Right renal cortex interstitium (tissue), 3 donors: ENCODE measurements at places on chromosomes 13 and 19.

DNA sequence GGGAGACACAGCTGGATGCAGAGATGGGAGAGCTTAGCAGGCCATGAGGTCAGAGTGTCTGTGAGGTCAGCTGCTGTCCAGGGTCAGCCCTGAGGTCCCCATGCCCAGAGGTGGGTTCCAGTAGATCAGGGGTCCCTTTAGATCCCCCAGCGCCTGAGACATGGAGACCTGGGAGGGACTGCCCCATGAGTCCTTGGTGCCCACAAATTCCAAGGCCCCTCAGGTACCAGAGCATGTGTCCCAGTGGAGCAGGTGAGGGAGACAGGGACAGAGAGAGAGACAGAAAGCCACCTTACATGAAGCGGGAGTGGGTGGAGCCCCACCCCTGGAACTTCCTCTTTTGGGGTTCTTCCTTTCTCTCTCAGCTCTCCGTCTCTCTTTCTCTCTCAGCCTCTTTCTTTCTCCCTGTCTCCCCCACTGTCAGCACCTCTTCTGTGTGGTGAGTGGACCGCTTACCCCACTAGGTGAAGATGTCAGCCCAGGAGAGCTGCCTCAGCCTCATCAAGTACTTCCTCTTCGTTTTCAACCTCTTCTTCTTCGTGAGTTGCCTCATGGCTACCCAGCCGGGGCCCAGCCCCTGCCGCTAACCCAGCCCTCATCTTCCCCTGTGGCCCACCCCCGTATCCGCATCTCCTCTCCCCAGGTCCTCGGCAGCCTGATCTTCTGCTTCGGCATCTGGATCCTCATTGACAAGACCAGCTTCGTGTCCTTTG, at the start of gene CD37:
Gene CD37, plus strand, starts transcription at position 336 of the 713 bp plus-strand sequence. Its CDS starts 135 bp downstream, at position 471.
- no peak for DNase-seq

DNA sequence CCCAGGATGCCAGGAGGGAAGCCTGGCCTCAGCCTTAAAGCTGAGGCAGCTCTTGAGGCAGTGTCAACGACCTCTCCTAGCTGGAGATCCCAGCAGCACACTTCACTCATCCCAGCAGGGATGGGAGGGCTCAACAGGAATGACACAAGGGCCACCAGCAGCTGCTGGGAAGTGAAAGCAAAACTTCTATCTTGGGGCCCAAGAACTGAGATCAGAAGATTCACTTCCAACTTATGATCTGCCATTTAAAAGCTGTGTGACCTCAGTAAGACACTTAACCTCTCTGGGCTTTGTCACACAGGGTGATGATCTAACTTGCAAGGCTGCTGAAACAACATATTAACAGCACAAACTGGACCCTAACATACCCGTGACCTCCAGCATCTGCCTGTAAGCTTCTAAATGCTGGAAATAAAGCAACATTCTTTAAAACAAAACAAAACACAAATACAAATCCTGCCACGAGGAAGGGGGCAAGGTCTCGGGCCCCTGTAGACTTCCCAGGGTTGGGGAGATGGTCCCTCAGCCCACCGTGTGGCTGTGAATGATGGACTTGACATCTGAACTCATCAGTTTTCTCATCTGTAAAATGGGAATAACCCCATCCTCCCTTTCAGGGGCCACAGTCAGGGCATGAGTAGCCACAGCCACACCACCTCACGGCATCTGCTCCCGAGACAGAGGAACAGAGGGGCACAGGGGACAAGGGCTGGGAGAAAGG, 22.7 kb downstream of the ELL start:
- no peak for DNase-seq

- DNase-seq = no peak
These were observed 11.3 kb upstream of the FFAR2 start for GRCh38 chr19:35436477-35437405.

DNA sequence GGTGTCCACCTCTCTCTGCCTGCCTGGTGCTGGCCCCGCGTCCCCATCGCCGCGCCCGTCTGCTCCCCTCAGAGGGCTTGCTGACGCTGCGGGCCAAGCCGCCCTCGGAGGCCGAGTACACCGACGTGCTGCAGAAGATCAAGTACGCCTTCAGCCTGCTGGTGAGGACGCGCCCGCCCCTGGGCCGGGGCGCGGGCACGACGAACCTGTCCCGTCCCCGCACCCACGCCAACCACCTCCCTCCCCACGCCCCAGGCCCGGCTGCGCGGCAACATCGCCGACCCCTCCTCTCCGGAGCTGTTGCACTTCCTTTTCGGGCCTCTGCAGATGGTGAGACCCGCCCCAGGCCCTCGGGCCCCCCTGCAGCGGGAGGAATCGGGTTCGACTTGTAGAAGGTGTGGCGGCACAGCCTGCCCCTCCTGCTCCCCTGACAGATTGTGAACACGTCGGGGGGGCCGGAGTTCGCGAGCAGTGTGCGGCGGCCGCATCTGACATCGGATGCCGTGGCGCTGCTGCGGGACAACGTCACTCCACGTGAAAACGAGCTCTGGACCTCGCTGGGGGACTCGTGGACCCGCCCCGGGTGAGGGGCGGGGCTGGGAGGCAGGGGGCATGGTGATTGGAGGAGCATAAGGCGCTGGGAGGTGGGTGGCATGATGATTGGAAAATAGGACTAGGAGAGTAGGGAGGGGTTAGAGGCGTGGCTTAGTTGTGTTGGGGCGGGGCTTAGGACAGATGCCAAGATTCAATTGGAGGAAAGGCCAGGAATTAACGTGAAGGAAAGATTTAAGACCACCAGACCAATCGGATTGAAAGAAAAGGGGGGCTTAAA, 6.6 kb downstream of the EPS8L1 start:
- no peak for DNase-seq

GRCh38 chr13:29956853-29957252, 106.4 kb upstream of the UBL3 start:
- no peak for DNase-seq

GRCh38 chr13:95411428-95412040, 110.3 kb upstream of the ABCC4 start:
- no peak for DNase-seq

DNA sequence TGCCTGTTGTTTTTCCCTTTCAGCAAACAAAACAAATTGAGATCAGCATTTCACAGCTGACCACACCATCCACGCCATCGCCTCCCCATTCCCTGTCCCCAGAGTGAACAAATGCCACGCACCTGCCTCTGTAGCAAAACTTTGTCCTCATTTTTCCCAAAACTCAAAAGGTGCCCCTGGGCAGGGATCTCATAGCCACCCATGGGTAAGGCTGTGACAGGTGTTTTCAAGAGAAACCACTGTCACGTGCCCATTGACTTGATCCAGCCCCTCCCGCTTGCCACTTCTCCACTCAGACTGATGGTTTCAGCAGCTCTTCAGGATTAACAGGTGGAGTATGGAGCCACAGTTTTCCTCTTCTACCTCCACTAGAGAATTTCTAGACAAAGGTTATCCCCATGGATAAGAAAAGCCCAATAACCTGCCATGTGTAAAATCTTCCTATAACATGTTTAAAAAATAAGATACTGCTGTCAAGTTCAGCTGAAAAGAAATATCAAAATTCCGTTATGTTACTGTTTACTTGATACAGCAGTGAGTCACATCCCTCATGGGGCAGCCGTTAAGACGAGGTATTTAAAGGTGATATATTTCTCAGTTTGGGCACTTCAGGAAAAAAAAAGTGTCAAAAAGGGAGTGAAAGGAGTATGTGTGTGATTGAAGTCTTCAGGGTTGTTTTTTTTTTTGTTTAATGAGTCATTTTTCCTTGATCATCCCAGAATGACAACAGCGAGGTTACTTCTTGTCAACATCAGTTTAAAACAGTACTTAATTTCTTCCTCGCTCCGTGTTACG, 63.5 kb upstream of the GPR183 start:
- no peak for DNase-seq

DNA sequence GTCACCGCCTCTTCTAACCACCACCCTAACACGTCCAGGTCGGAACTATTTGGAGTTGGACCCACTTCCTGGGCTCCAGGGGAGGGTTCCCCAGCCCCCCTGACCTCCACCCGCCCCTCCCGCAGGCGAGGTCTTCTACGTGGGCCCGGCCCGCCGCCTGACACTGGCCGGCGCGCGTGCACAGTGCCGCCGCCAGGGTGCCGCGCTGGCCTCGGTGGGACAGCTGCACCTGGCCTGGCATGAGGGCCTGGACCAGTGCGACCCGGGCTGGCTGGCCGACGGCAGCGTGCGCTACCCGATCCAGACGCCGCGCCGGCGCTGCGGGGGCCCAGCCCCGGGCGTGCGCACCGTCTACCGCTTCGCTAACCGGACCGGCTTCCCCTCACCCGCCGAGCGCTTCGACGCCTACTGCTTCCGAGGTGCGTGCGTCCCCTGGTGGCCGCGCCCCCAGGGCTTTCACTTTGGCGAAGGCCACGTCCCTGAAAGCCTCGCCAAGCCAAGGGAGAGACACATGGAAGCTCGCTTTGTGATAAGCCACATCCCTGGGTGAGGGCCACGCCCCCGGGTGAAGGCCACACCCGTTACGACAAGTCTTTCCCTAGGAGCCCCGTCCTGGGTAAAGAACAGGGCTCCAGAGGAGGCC, 13.2 kb downstream of the NCAN start:
- DNase-seq = no peak

- no peak for DNase-seq
These were observed 24.2 kb upstream of the GATAD2A start for GRCh38 chr19:19381007-19381926.

DNA sequence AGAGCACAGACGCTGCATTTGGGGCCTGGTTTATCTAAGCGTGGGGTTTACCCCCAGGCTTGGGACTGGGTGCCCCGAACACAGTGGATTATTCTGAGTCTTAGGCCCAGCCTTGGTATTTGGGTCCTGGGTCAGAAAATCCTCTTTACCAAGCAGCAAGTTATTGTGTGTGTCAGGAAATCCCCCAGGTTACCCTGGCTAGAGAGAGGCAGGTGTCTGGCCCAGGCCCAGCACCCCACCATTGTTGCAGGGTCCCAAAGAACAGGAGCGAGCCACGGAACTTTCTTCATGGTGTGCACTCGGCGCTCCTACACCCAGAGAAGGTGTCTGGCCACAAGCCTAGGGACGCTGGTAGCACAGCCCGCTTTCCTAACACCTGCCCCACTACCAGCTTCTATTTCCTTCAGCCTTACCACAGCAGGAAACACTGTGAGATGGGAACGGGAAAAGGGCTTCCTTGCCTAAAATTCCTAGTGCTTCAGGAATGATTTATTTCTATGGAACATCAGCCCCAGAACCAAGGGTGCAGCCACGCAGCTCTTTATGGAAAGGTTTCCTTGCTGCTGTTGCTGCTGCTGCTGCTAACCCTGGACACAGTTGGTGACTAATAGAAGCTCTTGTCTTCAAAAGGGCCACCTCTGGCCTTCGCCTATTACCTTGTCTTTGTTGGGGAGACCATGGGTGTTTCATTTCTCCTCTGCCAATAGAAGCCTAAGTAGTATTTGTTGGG, 7.4 kb upstream of the CDX2 start:
- DNase-seq = no peak

GRCh38 chr13:111368091-111368490, 47.6 kb downstream of the TEX29 start:
- DNase-seq = no peak

DNA sequence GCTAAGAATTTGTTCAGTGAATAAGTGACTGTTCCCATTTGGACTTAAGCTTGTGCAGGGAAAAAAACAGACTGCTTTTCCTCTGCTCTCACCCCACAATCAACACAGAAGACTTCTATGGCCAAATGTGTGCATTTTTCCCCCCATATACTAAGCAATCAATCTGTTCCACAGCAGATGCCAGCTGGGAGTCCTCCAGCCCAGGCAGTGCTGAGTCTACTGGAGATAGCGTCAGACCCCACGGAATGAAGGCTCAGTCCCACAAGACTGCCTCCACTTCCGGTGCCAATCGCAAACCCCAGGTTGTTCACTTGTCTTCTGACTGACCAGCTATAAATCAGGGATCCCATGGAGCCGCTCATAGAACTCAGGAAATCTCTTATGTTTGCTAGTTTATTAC, 69.5 kb upstream of the ANKRD10 start:
- DNase-seq = no peak

DNA sequence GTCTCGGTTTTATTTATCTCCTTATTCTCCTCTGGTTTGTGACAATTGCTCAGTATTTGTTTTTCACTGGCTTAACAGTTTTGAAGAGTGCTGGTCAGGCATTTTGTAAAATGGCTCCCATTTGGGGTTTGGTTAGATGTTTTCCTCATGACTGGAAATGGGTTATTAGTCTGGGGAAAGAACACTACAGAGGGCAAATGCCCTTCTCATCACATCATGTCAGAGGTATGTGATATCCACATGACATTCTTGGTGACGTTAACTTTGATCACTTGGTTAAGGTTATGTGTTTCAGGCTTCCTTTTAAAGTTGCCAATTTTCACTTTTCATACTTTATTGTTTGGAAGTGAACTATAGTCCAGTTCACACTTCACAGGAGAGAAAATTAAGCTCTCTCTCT, 74.8 kb upstream of the KLHL1 start:
- DNase-seq = no peak

DNA sequence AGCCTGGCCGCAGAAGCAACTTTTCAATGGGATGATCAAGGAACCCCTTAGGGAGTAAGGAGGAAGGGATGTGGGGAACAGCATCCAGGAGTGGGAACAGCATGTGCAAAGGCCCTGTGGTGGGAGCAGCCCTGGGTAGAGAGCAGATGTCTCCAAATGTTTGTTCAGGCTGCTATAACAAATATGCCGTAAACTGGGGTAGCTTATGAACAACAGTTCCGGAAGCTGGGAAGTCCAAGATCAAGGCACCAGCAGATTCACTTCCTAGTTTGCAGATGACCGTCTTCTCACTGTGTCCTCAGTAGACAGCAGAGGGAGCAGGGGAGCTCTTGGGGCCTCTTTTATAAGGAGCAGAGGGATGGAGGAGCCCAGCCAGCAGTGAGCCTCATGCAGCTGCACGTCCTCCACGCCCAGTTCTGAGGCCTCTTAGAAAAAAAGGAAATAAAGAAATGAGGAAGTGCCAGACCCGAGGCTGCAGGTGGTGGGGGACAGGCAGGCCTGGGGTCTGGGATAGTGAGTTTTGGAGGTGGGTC, 4.2 kb upstream of the LRRC25 start:
- no peak for DNase-seq

GRCh38 chr19:48560095-48560530, 8.1 kb downstream of the SULT2B1 start:
- DNase-seq = no peak

GRCh38 chr13:74645586-74645985, 511.4 kb upstream of the KLF12 start:
- no peak for DNase-seq

DNA sequence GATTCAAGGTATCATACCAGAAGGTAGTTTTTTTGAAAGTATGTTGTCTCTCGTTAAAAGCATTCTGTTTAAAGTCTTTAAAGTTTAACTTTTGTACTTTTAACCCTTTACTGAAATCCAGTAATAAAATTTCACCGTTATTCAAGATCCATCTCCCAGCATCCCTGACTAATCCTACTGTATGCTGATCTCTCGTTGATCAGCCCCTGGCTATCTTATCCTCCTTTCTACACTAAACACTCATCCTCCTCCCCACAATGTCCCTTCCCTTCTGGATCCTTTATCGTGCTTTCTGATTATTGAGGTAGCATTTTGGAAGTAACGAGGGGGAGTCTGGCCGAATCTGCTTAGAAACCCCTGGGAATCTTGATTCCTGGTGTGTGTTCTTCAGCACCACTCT, 1.3 kb downstream of the TPP2 start:
- no peak for DNase-seq

- DNase-seq = no peak
These were observed 7.8 kb downstream of the MAG start for GRCh38 chr19:35299523-35300338.

GRCh38 chr13:81116461-81117282, 775.7 kb upstream of the SPRY2 start:
- no peak for DNase-seq

GRCh38 chr19:45162608-45163143, 1.9 kb upstream of the NKPD1 start:
- no peak for DNase-seq

GRCh38 chr13:27504868-27505194, 54.5 kb upstream of the MTIF3 start:
- no peak for DNase-seq

GRCh38 chr19:48044561-48044960, 682 bp upstream of the CABP5 start:
- DNase-seq = no peak
